ENCODE measurements at places on chromosomes 4 and X.
A peak's percentile ranks its signal among the peaks of the same experiment; 100 is the strongest.

DNA sequence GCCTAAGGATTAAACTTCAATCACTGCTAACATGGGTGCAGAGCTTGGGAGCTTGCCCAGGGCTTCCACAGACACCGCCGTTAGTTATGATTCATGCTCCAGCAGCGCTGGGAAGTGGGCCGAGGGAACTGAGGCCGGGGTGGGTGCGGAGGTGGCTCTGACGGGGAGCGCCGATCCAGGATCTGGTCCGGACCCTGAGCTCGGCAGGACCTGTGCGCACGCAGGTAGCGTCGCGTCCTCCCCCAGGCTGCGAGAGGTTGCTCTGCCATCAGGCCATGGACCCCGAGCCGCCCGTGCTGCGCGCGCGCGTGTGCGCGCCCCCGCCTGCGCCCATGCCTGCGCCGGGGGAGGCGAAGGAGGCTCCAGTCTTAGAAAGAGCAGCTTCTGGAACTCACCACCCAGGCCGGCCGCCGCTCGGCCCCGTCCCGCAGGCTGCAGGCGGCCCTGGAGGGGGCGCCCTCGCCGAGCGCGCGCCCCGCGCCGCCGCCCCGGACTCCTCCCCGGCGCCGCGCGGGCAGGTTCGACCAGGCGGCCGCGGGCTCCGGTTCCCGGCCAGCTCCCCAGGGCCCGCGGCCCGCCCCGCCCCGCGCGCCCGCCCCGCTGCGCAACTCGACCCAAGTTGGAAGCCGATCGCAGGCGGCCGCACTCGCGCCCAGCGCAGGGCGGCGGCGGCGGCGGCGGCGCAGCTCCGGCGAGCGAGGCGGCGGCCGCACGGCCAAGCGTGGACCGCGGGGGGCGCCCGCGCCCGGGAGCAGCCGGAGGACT lies 732 bp upstream of the ADRA2C start:
- no peak for DNase-seq

GRCh38 chr4:47819178-47819577 lies 18.7 kb downstream of the CORIN start:
- no peak for DNase-seq

DNA sequence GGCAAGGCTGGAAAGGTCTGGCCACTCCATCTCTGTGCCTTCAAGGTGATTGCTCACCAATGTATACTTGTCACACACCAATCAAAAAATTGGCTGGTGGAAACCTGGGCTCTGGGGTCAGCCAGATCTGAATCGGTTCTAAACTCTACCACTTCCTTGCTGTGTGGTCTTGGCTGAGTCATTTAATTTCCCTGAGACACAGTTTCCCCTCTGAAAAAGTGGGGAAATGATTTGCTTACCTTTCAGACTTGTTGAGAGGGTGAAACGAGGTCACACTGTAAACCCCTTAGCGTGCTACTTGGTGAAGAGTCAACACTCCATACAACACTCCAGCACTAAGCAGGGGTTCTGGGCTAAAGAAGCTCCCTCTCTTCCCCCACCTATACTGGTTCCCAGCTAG lies 252.3 kb upstream of the ZIC3 start:
- DNase-seq: no peak

DNA sequence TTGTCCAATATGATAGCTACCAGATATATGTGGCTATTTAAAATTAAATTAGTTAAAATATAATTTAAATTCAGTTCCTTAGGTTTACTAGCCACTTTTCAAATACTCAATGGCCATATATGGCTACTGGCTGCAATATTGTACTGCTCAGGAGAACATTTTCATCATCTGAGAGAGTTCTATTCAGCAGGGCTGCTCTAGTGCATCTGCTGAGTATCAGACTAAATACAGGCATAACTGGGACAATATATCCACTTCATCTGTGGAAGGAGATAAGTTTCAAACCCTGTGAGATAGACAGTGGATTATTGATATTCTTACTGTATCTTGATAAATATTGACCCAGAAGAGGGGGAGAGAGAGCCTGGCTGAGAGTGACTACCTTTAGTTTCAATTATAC lies 240.1 kb upstream of the ANKRD50 start:
- no peak for DNase-seq

- no peak for DNase-seq
Observed at GRCh38 chr4:153137677-153138630, 66.3 kb upstream of the TRIM2 start.

DNA sequence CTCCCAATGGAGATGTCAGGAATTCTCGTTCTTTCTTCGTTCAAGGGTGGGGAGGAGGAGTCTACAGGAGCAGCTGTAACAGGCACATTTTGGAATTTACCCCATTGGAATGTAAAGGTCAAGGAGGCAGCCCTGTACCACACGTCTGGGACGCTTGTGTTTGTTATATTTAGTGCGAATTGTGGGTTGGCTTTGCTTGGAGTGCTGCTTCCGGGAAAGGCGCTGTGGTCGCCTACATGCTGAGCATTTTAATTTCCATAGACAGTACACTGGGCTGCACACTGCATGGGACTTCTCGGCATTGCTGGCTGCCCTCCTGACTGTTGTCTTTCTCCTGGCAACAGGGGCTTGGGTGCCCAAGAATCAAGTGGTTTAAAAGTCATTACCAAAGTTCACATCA lies 12.8 kb downstream of the GYG2 start:
- DNase-seq: no peak

DNA sequence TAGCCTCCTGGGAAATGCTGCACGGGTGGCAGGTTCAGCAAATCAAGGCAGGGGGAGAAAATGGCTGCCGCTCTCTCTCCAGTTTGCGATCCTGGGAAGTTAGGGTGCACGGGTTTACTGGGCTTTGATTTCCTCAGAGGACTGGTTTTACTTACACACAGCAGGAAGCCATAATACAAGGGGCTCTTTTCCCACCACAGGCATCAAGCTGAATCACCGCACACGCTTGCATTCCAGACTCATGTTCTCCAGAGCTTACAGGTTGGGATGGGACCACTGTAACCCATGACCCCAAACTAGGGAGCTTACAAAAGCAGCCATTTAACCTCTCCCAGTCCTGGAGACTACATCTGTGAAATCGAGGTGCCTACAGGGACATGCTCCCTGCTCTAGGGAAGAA lies 159.8 kb downstream of the DHRSX start:
- DNase-seq: no peak

DNA sequence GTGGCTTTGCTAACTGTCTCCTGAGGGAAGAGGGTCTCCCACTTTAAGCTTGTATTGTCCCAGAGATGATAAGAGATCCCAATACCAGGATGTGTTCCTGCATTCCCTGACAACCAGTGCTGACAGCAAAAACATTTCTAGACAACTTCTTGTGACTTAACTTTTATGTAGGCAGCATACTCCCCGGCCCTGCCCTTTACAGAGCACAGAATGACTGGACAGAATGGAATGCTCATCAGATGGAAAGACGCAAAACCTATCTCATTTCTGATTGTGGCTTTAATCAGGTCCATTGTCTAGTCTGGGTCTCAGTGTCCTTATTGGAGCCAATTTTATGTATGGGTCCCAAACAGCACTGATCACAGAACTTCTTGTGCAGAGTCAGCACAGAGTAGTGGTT lies 18.2 kb upstream of the PLAC1 start:
- no peak for DNase-seq

- DNase-seq: no peak
Observed at GRCh38 chr4:1300466-1301455, 11.1 kb downstream of the MAEA start.

DNA sequence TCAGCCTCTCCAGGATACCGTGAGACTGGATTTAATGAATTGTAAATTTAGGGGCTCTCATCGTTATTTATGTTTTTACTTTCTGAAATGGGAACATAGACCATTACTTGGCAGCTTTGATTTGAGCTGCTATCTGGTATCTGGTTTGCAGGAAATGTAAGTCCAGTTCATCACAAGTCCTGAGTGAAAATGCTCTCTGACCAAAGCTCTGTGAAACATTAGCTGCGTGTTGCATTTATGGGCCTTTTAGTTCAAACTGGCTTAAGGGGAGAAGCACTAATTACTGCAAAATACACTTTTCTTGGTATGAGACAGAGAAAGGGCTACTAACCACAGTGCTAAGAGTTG lies 420 bp downstream of the CC2D2A start:
- DNase-seq: no peak

- no peak for DNase-seq
Observed at GRCh38 chr4:185238215-185238681, 28.9 kb downstream of the SNX25 start.

DNA sequence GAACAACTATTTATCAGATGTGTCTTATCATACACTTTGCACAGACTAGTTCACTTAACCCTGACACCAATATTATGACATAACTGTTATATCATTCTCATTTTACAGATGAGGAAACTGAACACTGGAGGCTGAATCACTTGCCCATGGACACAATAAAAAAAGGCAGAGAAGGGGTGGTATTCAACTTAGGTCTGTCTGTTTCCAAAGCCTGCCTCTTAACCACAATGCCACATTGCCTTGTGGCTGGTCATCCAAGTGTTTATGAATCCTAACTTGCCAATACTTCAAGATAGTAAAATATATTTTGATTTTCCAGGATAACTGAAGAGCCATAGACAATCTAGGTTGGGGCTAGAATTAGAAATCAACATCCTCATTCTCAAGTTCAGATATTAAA lies 327.8 kb downstream of the NR3C2 start:
- DNase-seq: no peak

DNA sequence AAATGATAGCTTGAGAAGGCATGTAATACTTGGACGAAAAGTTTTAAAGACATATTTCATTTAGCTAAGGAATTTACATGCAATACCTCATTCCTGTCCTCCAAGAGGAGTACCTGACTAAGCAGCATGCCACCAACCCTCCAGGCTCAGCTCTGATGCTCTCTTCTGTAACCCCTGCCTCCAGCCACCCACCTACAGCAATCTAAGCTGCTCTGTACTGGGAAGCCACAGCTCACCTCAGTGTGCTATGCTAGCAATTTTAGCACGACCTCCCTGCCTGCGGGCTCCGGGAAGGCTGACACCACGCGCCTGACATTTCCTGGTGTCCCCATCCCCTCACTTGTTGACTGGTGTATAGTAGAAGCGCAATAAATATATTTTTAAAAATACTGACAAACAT lies 23.2 kb upstream of the GPM6B start:
- no peak for DNase-seq

- DNase-seq: no peak
Observed at GRCh38 chrX:111779582-111779981, 96.4 kb upstream of the TRPC5OS start.

DNA sequence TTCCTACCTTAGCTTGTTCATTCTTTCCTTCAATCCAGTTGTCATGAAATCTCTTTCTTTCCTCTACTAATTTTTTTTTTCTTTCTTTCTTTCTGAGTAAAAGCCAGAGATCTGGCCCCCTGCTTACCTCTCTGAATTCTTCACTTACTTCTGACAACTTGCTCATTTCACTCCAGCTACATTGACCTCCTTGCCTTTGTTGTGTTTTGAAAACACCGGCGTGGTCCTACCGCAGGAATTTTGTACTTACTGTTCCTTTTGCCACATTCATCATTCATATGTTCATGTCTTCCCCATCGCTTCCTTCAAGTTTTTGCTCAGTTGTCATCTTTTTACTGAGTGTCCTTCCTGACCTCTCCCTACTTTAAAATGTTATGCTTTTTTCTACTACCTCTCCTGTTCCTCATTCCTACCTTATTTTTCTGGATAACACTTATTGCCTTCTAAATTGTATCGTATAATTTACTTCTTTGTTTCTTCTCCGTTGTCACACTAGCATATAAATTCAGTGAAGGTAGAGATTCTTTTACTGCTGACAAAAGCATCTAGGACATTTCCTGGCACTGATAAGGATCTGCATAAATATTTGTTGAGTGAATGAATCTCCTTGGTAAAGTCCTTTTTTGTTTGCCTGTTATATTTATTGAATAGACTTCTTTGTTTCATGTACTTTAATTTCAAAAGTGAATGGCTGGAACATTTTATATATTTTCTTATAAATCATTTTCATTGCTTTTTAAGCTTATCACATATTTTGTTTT lies 74.4 kb downstream of the NFKB1 start:
- no peak for DNase-seq

GRCh38 chr4:110287130-110287529 lies 88.7 kb upstream of the ELOVL6 start:
- DNase-seq: no peak

- no peak for DNase-seq
Observed at GRCh38 chr4:166257276-166257675, 384.2 kb downstream of the TLL1 start.

DNA sequence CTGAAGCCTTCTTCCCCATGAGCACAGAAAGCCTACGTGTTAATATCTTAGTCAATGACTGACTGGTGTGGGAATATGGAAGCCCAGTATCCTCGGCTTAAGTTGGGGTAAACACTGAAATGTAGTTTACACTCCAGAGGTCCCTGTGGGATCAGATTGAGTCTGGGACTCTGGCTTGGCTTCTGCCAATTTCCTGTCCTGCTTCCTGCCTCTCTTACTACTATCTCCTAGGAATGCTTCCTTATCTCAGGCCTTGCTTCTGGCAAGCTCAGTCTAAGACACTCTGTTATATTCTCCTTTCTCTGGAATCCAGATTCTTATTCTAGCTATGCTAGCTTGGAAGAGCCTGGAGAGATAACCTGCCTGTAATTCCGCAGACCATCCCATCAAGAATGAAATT lies 174.0 kb upstream of the LDB2 start:
- no peak for DNase-seq

- DNase-seq: no peak
Observed at GRCh38 chr4:53994382-53995102, 69.9 kb downstream of the CHIC2 start.

GRCh38 chr4:123474817-123475216 lies 78.2 kb downstream of the SPRY1 start:
- no peak for DNase-seq

DNA sequence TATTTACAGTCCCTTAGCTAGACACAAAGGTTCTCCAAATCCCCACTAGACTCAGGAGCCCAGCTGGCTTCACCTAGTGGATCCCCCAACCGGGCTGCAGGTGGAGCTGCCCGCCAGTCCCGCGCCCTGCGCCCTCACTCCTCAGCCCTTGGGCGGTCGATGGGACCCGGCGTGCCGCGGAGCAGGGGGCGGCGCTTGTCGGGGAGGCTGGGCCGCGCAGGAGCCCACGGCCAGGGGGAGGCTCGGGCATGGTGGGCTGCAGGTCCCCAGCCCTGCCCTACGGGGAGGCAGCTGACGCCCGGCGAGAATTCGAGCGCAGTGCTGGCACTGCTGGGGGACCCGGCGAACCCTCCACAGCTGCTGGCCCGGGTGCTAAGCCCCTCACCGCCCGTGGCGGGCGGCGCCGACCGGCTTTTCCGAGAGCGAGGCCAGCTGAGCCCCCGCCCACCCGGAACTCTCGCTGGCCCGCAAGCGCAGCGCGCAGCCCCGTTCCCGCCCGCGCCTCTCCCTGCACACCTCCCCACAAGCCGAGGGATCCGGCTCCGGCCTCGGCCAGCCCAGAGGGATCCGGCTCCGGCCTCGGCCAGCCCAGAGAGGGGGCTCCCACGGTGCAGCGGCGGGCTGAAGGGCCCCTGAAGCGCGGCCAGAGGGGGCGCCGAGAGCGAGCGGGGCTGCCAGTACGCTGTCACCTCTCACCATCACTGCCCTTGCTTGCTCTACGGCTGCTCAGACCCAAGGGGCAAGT lies 39.4 kb downstream of the WFS1 start:
- peak; percentile 13 for DNase-seq

GRCh38 chr4:139857021-139857420 lies 191.4 kb downstream of the MGST2 start:
- DNase-seq: no peak
